ENCODE measurements at places on chromosomes 3 and 15. TPM values are rescaled to one million over a fixed set of nuclear protein-coding genes. Genes with fewer than 3 reads are reported as not detected.

DNA sequence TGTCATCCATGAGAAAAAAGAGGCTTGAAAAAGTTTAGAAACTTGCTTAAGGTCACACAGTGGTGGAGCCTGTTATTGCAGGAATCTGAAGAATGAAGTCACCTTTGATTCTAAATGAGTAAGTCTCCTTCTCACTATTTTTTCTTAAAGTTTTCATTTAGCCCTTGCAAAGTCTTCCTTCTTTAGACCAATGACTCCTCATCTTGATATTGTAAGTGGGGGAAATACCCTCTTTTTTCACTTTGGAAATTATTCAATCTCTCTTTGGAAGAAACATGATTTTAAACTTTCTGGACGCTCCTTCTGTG, 787 bp upstream of the SLMAP start:
- peak; percentile 39 for DNase-seq
- H3K36me3 ChIP-seq: peaks cover 2% of the 10 kb centered on the region
- H3K27ac ChIP-seq: peak overlapping the region; percentile 96
- H3K4me1 ChIP-seq: peaks cover 25% of the 10 kb centered on the region

- no peaks in the 10 kb centered on the region for H3K36me3 ChIP-seq
- H3K27ac ChIP-seq: peak overlapping the region; percentile 59
These were observed 48.6 kb upstream of the SMAD6 start for GRCh38 chr15:66653398-66653797.

DNA sequence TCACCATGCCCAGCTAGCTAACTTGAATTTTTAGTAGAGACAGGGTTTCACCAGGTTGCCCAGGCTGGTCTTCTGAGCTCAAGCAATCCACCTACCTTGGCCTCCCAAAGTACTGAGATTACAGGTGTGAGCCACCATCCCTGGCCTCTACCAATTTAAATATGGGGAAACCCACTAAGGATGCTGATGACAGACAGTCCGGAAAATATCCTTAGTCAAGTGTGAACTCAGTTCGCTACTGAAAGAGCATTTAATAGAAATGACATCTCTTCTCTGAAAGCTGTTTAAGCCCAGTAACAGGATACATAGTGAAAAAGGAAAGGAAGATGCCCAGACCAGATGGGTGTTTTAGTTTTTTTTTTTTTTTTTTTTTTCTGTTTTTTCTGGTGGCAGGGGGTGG, 7.7 kb upstream of the GRAMD2A start:
- no peaks in the 10 kb centered on the region for H3K27me3 ChIP-seq
- no peak overlapping the region for H3K4me3 ChIP-seq
- H3K27ac ChIP-seq: peak overlapping the region; percentile 39

DNA sequence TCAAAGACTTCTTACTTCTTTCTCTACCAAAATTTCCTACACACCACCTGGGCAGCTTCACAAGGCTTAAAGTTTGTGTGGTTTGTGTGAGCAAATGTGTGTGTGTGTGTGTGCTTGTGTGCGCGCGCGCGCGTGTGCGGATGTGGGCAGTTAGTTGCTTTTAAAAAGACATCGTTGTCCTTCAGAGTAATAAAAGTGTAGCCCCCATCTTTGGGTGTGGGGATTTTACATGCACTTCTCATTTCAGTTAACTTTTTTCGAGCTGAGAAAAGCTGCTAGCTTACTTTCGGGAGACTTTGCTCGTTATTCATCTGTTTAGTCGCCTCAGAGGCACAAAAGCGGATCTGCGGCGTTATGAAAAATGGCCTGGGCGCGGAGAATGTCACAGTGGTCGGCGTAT, 36.0 kb downstream of the ZIC4 start:
- no peak overlapping the region for H3K4me3 ChIP-seq
- H3K36me3 ChIP-seq: no peaks in the 10 kb centered on the region
- H3K27ac ChIP-seq: no peak overlapping the region
- DNase-seq: no peak

- H3K36me3 ChIP-seq: no peaks in the 10 kb centered on the region
- H3K4me1 ChIP-seq: no peaks in the 10 kb centered on the region
- H3K4me3 ChIP-seq: no peak overlapping the region
- no peak for DNase-seq
- no peaks in the 10 kb centered on the region for H3K27me3 ChIP-seq
These were observed 59.7 kb upstream of the SIAH2 start for GRCh38 chr3:150822636-150823035.

- no peaks in the 10 kb centered on the region for H3K4me1 ChIP-seq
- H3K4me3 ChIP-seq: no peak overlapping the region
- H3K27ac ChIP-seq: no peak overlapping the region
- no peak for DNase-seq
- no peaks in the 10 kb centered on the region for H3K36me3 ChIP-seq
These were observed 10.6 kb upstream of the POU1F1 start for GRCh38 chr3:87287011-87287410.

DNA sequence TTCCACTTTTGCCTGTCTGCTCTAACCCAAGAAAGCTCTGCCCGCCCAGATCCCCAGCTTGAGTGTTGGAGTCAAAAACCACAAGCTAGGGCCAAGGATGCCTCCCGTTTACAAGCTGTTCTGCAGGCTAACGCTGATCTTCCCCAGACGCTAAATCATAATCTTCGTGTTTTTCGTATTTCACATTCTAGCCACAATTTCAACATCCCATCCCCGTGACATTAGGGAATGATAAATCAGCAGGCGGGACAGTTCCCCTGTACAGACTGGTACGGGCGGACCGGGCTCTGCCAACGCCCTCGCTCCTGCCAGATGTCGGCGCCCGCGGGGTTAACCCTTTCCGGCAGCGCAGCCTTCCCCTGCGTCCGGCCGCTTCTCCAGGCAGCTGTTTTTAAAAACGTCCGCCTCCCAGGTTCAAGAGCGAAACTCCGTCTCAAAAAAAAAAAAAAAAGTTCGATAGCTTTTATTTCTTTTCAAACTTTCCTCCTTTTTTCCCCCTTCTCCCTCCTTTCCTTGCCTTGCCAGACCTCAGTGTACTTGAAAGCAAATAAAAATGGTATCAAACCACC, 81.0 kb upstream of the BNC1 start:
- H3K36me3 ChIP-seq: no peaks in the 10 kb centered on the region

GRCh38 chr15:89178307-89178977, 42.9 kb downstream of the RLBP1 start:
- peaks cover 12% of the 10 kb centered on the region for H3K36me3 ChIP-seq
- H3K4me3 ChIP-seq: no peak overlapping the region
- H3K27ac ChIP-seq: peak overlapping the region; percentile 31
- no peaks in the 10 kb centered on the region for H3K27me3 ChIP-seq

DNA sequence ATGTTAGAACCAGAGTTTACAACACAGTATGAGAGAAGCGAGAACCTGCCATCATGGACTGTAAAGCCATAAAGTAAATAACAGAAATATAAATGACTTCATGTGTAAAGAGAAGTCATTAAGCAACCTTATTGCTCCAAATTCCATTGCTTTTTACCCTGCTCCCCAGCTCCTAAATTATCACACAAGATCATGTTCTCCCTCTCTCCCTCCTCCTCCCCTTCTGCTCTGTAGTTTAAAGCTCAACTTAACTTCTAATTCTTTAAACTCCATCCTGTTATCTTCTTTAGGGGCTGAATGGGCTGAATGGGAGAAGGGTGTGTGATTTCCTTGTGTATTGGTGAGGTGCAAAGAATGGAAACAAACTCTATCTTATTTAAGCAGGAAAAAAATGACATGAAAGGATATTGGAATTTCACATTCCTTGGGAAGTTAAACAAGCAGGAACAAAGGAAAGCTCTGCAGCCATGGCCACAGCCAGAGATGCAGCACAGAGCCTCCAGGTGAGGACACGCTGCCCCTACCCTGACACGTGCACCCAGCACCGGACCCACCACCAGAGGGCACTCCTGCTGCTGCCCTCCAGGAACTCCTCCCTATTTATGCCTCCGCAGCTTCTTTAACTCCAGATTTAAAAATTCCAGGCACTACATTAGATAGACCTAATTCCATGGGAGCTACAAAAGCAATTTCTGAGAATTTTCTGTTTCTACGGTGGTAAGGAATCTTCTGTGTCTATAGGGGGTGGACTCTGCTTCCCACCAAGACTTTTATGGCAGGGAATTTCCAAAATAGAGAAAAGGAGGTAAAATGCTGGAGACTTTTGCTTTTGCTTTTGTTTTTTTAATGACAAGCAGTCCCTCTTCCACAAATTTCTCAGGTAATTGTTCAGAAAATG, 76.9 kb upstream of the ABI3BP start:
- H3K4me3 ChIP-seq: no peak overlapping the region
- no peaks in the 10 kb centered on the region for H3K36me3 ChIP-seq
- H3K27me3 ChIP-seq: no peaks in the 10 kb centered on the region
- DNase-seq: peak; percentile 52

DNA sequence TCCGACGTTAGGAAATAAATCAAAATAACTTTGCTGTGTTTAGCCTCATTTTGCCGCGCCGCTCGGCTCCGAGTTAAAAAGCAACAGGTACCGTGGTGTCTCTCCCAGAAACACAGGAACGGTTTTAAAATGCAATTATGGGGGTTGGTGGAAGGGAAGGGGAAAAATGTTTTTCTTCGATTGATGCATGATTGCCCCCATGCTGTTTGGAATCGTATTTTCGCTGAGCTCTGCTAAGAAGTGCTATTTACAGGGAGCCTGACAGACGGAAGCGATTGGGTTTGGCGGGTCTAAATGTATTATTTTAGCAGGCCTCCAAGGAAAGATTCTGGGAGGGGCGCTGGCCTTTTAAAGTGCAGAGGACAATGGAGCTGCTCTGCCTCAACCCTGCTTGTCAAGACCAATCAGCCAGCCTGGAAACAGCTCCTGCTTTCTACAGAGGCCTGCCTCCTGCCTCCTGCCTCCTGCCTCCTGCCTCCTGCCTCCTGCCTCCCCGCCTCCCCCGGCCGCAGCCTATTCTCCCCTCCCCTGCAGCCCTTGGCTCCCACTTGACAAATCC, 156.7 kb upstream of the TLE3 start:
- H3K27me3 ChIP-seq: peaks cover 33% of the 10 kb centered on the region
- no peak overlapping the region for H3K27ac ChIP-seq
- H3K36me3 ChIP-seq: no peaks in the 10 kb centered on the region

DNA sequence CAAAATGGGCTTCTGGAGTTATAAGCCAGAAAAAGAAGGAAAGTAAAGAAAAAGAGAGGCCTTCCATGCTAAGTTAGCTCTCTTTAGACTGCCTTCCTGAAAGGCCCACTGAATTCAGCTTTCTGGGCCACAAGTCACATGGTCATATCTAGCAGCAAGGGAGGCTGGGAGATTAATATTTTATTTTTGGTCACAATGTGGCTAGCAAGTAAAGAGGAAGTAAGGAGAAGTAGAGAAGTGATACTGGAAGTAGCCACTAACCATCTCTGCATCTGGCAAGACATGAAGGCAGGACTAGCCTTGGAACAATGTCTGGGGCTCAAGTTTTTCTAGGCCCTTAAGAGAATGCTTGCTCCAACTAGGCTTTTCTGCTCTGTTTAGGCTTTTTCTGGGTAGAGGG, 81.8 kb upstream of the UBE2E1 start:
- no peaks in the 10 kb centered on the region for H3K36me3 ChIP-seq
- no peak for DNase-seq
- H3K27me3 ChIP-seq: no peaks in the 10 kb centered on the region
- no peak overlapping the region for H3K27ac ChIP-seq
- H3K4me1 ChIP-seq: peaks cover 5% of the 10 kb centered on the region
- H3K4me3 ChIP-seq: no peak overlapping the region

GRCh38 chr3:119831022-119831421, 49.1 kb downstream of the NR1I2 start:
- H3K27me3 ChIP-seq: no peaks in the 10 kb centered on the region
- no peak overlapping the region for H3K4me3 ChIP-seq
- H3K4me1 ChIP-seq: no peaks in the 10 kb centered on the region
- no peaks in the 10 kb centered on the region for H3K36me3 ChIP-seq

- DNase-seq: peak; percentile 77
- peaks cover 21% of the 10 kb centered on the region for H3K4me1 ChIP-seq
- no peaks in the 10 kb centered on the region for H3K27me3 ChIP-seq
- peak overlapping the region; percentile 84 for H3K4me3 ChIP-seq
- no peak overlapping the region for H3K27ac ChIP-seq
These were observed 670 bp upstream of the ATP13A3 start for GRCh38 chr3:194487289-194488054.

- H3K4me1 ChIP-seq: no peaks in the 10 kb centered on the region
- DNase-seq: no peak
- H3K27ac ChIP-seq: no peak overlapping the region
- H3K27me3 ChIP-seq: no peaks in the 10 kb centered on the region
These were observed 28.8 kb upstream of the GLCE start for GRCh38 chr15:69131362-69132220.

- H3K27ac ChIP-seq: no peak overlapping the region
- no peaks in the 10 kb centered on the region for H3K36me3 ChIP-seq
- H3K27me3 ChIP-seq: no peaks in the 10 kb centered on the region
These were observed 277.0 kb downstream of the RYR3 start for GRCh38 chr15:33587773-33588172.

DNA sequence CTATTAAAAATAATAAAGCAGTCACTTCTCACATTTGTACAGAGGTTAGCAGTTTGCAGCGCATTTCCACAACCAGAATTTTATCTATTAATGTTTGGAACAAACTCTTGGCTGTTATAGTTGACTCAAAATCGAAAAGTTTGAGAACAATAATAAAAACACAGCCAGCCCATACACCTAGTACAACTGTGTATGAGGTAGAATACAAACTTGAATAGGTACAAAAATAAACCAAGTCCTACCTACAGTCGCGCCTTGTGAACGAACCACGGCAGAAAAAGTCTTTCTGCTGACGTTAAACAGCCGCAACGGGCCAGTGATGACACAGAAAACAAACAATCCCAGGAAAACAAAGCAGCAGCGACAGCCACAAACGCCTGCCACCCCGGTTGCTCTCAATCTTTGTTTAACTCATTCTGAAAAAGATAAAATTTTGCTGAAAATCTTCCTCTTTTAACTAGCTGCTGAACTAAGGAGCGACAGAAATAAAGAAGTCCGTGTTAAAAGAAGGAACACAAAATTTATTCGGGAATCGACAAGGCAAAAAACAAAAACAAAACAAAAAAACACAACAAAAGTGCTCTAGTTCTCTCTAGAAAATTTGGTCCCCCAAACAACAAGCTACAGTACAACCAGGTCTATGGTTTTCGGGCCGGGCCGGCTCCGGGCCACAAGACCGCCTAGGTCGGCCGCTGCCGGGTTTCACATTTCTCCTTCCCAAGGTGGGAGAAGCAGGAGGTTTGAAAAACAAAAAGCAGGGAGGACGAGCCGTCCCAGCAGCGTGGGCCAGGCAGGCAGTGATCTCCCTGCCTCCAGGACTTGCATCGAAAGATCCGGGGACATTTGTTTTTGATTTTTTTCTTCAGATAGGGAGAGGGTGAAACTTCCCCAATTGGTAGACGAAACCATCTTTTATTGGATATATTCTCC, 2.9 kb downstream of the FOXL2 start:
- no peaks in the 10 kb centered on the region for H3K36me3 ChIP-seq
- DNase-seq: no peak
- H3K4me1 ChIP-seq: peaks cover 13% of the 10 kb centered on the region
- H3K27ac ChIP-seq: no peak overlapping the region
- H3K27me3 ChIP-seq: peaks cover 100% of the 10 kb centered on the region

GRCh38 chr15:89377024-89377841, 42.6 kb upstream of the POLG start:
- no peaks in the 10 kb centered on the region for H3K4me1 ChIP-seq
- no peaks in the 10 kb centered on the region for H3K36me3 ChIP-seq
- H3K27ac ChIP-seq: no peak overlapping the region
- H3K4me3 ChIP-seq: no peak overlapping the region

RNF123 gene
- 41.7 TPM for total RNA-seq

TEX9 gene
- total RNA-seq: 9.2 TPM

LCTL gene
- total RNA-seq: not detected

C3orf70 gene
- total RNA-seq: 0.42 TPM

GOLGA8Q gene
- 3.9 TPM for total RNA-seq

KLF15 gene
- total RNA-seq: 9.5 TPM

LOXL1 gene
- 54.5 TPM for total RNA-seq

PPP1R14D gene
- not detected for total RNA-seq

ASTE1 gene
- total RNA-seq: 2.9 TPM

STAB1 gene
- 2.2 TPM for total RNA-seq

MAPKAPK3 gene
- total RNA-seq: 88.2 TPM

PCLAF gene
- 7.5 TPM for total RNA-seq

GOLGA8G gene
- total RNA-seq: 0.15 TPM

PLA2G4E gene
- total RNA-seq: 0.06 TPM

SST gene
- total RNA-seq: 6.0 TPM

TMEM62 gene
- 8.6 TPM for total RNA-seq

Measured in cardiac muscle cell (in vitro differentiated cells and primary cell).